ENCODE measurements at places on chromosomes 3 and 15.

GRCh38 chr15:51460796-51461195 lies 119.3 kb downstream of the GLDN start:
- DNase-seq, result no peak

GRCh38 chr15:40292246-40292645 lies 9.4 kb upstream of the ANKRD63 start:
- DNase-seq, result no peak

- DNase-seq, result no peak
Observed at GRCh38 chr3:72185549-72186399, 400.8 kb upstream of the PROK2 start.

DNA sequence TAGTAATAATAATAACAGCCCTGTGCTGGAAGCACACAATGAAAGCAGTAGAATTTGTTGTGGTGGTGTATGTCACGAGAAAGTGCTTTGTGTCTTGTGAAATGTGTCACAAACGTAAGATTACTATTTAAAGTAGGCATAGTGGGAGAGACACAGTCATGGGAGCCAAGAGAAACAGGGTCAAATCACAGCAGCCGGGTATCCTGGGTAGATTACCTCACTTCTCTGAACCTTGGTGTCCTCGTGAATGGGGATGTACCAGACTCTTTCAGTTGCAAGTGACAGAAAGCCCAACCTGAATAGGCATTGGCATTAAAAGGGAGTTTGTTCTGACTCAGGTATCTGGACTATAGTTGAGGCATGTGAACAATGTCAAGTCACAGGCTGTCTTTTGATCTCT lies 29.1 kb upstream of the SRGAP3 start:
- DNase-seq, result no peak

DNA sequence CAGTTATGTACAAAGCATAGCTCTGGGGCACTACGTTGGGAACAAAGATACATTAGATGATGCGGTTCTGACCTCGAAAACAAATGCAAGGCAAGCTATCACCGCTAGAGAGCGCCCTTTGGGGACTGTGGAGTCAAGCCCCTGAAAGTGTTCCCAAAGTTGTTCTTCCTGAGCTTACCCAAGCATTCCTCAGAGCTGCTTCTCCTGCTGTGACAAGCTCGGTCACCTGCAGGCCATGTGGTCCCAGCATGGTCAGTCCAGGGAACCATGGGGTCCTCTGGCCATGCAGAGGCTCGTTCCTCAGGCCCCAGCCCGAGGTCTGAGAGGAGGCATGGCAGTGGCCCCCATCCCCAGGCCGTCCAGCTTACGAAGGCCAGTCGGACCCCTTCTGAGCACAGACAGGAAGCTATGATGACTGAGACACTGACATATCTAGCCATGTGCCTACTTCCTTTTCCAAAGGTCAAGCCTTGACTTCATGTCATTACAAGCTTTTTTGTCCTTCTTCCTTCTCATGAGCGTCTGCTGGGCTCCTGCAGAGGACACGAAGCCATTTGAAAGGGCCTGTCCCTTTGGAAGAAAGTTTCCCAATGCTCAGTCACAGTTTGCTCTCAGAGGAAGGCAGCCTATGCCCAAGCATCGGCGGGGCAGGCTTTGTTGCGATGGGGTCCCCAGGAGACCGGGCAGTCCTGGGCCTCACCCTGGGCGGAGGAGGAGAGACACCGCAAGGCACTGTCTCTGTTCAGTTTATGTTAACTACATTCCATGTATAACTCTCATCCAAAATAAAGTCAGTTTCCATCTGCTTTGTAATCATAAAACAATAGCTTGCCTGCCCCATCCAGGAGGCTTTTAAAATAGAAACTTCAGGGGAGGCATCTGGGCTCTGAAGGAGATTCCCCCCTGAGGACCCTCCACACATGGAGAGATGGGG lies 79.3 kb downstream of the ATP10A start:
- DNase-seq, result no peak

DNA sequence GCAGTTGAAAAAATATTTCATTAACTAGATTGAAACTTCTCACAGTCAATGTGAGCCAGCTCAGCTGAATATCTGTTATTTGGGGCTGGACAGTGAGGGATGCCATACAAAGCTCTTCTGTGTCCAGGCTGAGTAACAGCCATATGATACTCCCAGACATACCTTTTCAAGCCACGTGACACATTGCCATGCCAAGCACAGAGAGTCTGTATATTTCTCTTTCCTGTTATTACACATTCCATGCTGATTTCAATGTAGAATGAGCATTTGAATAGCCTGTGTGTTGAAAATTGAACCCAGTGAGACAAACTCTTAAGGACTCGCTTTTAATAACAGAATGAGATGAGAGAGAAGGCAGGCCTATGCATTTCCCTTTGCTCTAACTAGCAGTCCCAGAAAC lies 334.7 kb upstream of the RASGRP1 start:
- DNase-seq, result no peak

GRCh38 chr3:178306432-178307115 lies 229.7 kb upstream of the KCNMB2 start:
- DNase-seq, result no peak

GRCh38 chr3:194133661-194134230 lies 2.2 kb upstream of the HES1 start:
- no peak for DNase-seq

DNA sequence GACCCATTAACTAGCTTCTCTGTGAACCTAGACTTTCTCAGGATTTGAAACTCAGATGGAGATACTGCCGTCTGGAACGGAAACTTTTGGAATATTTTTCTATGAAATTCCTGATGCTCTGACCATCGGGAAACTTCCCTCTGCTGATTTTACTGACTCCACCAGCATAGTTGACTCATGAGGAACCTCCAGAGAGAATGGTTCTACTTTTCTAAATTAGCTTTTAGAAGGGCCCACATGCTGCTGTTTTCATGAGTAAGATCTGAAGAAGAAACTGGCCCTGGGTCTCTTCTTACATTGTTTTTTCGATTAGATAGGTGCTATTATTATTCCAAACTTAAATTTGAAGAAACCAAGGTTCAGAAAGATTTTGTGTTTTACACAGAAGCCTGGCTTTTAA lies 326.3 kb upstream of the NR2E3 start:
- no peak for DNase-seq

- no peak for DNase-seq
Observed at GRCh38 chr3:60107275-60107674, 1057.5 kb upstream of the CFAP20DC start.

DNA sequence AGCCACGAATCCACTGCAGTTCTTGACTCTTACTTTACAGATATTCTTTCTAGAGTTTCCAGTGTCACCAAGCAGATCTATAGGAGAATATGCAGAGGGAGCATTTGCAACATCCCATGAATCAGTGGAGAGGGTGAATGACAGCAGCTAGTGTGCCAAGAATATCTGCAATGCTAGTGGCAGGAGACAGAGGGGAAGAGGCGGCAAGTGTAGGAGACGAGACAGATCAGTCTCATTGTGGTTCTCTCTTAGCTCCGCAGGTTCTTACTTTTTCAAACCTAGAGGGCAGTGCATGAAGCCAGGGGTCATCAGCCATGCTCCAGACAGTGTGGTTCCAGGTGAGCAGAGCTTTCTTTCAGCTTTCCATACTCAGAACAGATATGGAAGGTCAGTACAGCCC lies 744 bp downstream of the ZNF619 start:
- DNase-seq, result no peak

GRCh38 chr3:55721716-55722484 lies 234.8 kb upstream of the WNT5A start:
- DNase-seq, result no peak

Measured in smooth muscle cell of the brain vasculature (primary cell).